ENCODE measurements at places on chromosomes 5 and 9.

GRCh38 chr9:69122549-69123141 lies 51.4 kb upstream of the TJP2 start:
- peak; percentile 61 for DNase-seq

DNA sequence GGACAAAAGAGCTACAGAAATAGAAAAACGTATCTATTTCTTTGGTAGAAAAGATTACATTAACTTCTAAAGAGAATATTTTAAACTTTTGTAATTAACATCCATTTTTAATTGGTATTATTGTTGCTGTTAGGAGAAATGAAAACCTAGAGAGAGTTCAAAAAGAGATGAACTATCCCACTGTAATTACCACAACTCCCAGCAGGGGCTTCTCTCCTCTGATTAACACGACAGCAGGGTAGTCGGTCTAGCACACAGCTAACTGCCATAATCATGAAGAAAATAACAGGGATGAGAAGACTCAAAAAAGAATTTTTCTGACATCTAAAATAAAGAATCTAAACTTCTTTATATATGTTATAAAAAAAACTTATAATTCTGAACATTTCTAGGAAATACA lies 86.2 kb upstream of the CDH9 start:
- DNase-seq = no peak

GRCh38 chr5:142508591-142508990 lies 177.3 kb downstream of the FGF1 start:
- DNase-seq = no peak

DNA sequence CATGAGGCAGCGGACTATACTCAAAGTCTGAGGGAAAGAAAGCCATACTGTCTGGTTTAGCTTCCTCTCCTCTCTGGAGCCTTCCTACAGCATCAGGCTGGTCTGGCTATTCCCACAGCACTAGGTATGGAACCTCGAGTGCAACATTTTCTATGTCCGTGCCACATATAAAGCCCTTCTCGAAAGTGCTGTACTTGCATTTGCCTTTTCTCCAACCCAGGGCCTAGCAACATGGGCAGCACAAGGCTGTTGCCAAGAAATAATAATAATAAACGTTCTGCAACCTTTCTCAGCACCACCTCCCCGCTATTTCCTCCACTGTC lies 804 bp downstream of the MED10 start:
- DNase-seq = no peak

GRCh38 chr9:112059966-112060320 lies 115.2 kb downstream of the SUSD1 start:
- DNase-seq = no peak

- DNase-seq = no peak
Observed at GRCh38 chr5:140049205-140049604, 6.1 kb upstream of the NRG2 start.

GRCh38 chr9:35114113-35114839 lies 1.4 kb downstream of the ATOSB start:
- peak; percentile 88 for DNase-seq

DNA sequence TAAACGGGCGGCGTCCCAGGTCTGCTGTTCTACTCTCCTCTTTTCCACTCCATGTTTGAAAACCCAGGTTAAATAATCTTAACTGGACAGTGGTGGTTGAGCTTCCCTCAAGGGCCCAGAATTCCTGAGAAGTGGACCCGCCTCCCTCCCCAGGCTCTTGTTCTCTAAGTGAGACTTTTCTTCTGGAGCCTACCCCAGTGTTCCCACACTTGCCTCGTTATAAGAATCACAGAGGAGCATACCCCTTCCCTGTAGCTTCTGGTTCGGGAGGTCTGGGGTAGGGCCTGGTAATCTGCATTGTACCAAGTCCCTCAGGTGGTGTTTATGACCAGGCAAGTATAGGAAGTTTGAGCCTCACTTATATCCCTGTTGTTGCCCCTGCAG lies 12.0 kb downstream of the PSD2 start:
- no peak for DNase-seq

DNA sequence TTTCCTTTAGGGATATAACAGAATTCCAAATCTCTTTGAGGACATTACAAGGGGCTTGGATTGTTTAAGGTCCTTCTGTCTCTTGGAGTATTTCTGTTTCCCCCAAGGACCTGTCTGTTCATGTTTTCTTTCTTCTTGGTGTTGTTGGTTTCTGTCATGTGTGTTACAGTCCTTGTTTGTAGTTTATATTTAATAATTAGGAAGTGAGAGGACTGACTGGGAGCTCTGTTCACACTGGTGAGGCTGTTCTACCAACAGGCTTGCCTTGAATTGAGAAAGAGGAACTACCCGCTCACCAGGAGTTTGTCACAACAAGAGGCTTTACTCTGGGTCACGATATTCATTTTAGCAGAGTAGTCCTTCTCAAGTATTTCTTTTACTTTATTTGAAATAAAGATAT lies 119.2 kb upstream of the SV2C start:
- DNase-seq = no peak

DNA sequence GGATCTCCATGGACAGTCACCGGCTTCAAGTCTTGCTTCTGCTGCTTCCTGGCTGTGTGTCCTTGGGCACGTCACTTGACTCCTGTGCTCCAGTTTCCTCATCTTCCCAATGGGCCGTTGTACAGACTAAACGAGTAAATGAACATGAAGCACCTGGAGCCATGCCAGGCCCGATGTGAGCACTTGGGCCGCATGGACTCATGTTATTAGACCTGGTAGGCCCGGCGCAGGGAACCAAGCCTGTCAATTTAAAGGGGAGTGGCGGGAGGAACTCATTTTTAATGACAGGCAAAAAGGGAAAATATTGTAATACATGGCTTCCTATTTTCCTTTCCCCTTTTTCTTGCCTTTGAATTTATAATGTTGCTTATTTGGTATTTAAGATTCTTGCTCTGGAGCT lies 47.5 kb downstream of the TENT4A start:
- no peak for DNase-seq

GRCh38 chr5:116229131-116229689 lies 144.4 kb downstream of the COMMD10 start:
- DNase-seq = no peak

DNA sequence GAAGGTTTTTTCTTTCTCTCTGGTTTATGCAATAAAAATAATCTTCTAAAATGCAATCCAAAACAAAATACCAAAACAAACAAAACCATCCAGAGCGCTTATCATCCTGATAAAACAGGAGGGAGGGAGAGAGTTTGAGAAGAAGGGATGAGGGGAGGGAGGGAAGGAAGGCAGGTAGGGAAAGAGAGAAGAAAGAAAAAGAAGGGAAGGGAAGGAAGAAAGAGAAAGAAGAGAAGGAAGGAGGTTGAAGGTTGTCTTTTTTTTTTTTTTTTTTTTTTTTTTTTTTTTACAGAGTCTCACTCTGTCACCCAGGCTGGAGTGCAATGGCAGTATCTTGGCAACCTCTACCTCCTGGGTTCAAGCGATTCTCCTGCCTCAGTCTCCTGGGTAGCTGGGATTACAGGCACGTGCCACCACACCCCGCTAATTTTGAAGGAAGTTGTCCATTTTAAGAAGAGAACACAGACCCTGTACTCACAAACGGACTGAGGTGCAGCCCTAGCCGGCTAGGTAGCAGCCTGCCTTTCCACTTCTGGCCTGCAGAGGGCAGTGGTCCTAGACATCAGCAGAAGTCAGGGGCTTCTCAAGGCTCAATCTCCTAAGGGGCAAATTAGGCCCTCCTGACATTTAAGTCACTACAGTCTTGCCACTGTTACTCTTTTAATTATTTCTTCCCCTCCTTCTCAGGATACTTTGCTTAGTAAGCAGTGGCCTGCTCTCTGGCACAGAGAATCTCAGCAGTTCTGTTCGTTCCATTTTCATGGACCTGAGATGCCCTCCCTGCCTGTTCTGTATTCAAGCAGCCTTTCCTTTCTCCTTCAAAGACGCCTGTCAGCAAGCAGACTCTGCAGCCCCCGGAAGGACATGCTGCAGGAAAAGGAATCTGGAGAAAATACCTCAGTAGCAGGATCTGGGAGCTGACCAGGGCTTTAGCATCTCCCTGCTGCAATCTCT lies 76.4 kb downstream of the EPB41L4B start:
- no peak for DNase-seq

GRCh38 chr9:69829484-69829883 lies 8.9 kb downstream of the CFAP95 start:
- DNase-seq = no peak

DNA sequence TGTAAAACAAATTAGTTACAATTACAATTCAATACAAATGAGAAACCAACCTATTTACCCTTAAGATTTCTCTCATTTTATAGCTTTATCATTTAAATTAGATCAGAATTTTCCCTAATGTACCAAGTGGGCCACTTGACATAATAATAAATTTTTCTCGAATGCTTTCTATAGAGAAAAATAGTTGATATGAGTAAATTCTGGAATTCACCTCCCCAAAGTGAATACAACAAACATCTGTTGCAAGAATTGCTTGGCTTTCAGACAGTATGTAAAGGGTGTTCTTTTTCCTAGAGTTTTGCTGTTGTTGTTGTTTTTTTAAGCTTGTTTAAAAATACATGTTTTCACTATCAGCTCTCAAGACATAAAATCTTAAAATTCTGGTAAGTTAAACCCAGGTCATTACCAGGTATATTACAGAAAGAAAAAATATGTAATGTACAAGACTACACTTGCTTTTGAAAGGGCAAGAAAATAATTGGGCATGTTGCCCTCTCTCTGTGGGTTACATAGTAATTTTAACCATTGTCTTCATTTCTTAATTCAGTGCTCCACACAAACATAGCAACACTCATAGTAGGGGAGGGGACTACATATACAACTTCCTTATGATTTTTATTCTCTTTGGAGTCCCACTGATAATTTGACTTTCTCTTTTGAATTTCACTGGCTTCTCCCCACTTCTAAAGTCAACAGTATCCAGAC lies 200.6 kb downstream of the ARL15 start:
- no peak for DNase-seq

DNA sequence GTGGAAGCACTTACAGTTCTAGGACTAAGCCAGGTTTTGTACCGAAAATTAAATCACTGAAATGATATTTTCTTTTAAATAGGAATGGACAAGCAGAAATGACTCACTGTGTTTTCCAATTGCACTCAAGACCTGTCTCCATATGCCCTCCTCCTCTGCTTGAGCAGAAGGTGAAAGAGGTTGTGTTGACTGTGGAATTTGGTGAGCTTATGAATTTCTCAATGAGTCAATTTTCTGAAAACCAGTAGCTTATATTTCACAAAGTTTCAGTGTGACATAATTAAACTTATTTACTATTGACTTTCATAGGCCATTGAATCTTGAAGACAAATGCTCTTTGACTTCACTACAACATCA lies 249.9 kb downstream of the NPR3 start:
- DNase-seq = no peak

DNA sequence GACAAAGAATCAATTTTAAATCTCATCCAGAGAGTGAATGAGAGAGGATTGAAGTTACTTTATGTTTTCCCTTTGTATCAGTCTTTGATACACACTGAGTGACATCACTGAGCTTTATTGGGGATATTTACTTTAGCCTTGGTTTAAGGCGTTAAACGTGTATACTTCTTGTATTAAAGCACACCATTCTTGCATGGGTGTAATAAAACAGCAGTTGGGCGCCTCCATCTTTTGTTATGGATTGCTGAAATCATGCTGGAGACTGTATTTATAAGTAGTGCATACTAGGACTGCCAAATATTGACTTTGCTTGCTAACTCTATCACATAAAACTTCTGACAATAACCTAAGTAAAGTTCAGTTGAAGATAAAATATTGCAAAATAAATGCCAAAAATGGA lies 1755.8 kb upstream of the WWC1 start:
- DNase-seq = no peak

DNA sequence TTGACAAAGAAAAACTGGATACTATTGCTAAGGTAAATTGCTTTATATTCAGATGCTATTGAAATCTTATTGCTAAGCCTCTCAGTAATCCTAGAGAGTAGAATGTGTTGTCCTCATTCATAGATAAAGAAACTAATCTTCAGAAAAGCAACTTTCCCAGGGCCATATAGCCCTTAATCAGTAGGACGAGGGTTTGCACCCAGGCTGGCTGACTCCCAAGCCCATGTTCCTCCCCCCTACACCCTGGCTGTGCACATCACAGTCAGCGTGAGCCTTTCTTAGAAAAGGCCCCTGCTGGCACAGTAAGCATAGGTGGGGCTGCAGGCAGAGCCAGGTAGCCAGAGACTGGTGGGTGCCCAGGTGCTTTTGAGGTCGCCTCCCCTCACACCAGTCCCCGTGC lies 15.8 kb upstream of the GLIPR2 start:
- no peak for DNase-seq

- DNase-seq = no peak
Observed at GRCh38 chr5:173246511-173246910, 11.5 kb upstream of the NKX2-5 start.

- no peak for DNase-seq
Observed at GRCh38 chr5:53063176-53063575, 46.4 kb downstream of the MOCS2 start.

DNA sequence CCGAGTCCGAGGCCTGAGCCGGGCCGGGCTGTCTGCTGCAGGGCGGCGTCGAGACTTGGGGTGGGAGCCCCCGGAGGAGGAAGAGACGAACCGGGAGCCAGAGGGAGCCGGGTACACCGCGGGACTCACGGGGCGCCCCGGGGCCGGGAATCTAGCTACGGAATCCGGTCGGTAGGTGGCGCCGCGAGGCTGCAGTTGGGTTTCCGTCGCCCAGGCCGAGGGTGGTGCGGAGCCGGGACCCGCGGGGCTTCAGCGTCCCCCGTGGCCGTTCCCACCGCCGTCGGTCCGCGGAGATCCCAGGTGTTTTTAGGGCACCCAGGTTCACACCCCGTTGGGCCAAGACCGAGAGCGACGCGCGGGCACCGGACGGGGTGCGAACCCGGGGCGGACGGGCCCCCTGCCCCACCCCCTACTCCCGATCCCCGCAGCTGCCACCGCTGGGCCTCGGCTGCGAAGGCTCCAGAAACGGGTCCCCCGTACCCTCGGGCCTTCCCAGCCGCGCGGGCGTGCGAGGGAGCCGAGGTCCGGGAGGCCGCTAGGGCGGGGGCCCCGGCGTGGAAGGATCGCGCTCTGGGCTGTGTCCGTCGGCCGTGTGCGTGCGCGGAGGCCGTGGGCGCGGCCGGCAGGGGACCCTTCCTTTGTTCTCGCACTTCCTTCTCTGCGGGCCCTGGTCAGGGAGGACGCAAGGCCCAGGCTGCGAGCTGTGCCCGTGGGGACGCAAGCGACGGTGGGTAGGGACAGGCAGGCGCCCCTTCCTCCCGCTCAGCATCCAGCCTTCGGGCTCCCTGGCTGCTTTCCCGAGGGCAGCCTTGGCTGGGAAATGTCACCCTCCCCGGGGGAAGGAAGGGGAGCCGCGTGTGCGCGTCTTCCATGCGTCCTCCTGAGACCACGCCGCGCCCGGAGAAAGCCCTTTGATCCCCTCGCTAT lies 146.6 kb downstream of the GAPVD1 start:
- DNase-seq = peak; percentile 42

Data from fibroblast of skin of left biceps (primary cell).